ENCODE measurements at places on chromosomes 2 and 18. TPM values are rescaled to one million over a fixed set of nuclear protein-coding genes. Genes with fewer than 3 reads are reported as not detected.

The SEH1L gene
- 62.9 TPM for total RNA-seq

The DSC3 gene
- total RNA-seq = under 0.01 TPM

The TUBA3E gene
- total RNA-seq = not detected

The ITM2C gene
- total RNA-seq = 118 TPM

The SERPINB4 gene
- total RNA-seq = not detected
